GM03348 (cell line): ENCODE measurements at places on chromosomes 6 and 20.

DNA sequence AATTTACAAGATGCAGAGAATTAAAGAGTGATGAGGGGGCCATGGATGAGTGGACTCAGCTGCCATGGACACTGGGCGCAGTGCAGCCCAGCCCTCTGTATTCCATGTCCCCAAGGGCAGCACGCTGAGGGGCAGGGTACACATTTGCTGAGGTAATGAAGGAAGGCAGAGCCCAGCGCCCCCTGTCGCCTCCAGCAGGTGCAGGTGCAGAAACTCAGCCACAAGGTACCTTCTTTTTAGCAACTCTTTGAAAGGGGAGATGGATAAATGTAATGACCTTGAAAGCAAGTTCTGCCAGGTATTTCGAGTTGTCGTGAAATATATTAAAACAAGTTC, 7.1 kb downstream of the CD93 start:
- no peak for DNase-seq

DNA sequence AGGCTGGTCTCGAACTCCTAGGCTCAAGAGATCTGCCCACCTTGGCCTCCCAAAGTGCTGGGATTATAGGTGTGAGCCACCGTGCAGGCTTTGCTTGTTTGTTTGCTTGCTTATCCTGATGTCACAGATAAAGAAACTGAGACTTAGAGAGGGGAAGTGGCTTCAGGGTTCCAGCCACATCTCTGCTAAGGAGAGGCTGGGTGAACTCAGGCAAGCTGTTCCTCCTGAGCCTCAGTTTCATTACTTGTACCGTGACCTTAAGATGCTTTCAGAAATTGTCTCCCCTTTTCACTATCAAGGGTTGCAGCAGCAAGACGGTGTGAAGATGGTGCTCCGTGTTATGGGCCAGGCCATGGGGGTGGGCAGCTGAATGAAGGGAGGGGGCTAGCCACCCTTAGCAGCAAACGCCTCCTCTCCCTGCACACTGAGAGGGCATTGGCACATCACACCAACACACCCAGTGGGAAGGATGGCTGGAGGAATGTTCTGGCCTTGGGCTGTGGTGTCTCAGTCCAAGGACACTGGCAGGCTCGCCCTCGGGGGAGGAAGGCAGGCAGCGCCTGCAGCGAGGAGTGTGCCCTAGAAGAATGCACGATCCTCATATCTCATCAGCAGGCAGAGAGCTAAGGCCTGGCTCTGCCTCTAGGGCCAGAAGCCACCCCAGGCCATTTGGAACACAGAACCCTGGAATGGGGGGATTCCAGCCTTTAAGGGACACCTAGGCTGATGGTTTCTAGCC, 48.2 kb upstream of the TLDC2 start:
- DNase-seq = no peak

GRCh38 chr6:90712114-90712513, 125.2 kb upstream of the MAP3K7 start:
- DNase-seq = no peak

- DNase-seq = peak; percentile 37
Observed at GRCh38 chr6:24126586-24127192, 674 bp downstream of the NRSN1 start.
